ENCODE measurements at places on chromosomes 6 and 20.

- no peak for DNase-seq
These were observed 64.1 kb downstream of the SASH1 start for GRCh38 chr6:148406579-148407371.

GRCh38 chr6:67885081-67886033, 749.7 kb upstream of the ADGRB3 start:
- DNase-seq: peak; percentile 43

- no peak for DNase-seq
These were observed 85.8 kb upstream of the ESR1 start for GRCh38 chr6:151721671-151722070.

DNA sequence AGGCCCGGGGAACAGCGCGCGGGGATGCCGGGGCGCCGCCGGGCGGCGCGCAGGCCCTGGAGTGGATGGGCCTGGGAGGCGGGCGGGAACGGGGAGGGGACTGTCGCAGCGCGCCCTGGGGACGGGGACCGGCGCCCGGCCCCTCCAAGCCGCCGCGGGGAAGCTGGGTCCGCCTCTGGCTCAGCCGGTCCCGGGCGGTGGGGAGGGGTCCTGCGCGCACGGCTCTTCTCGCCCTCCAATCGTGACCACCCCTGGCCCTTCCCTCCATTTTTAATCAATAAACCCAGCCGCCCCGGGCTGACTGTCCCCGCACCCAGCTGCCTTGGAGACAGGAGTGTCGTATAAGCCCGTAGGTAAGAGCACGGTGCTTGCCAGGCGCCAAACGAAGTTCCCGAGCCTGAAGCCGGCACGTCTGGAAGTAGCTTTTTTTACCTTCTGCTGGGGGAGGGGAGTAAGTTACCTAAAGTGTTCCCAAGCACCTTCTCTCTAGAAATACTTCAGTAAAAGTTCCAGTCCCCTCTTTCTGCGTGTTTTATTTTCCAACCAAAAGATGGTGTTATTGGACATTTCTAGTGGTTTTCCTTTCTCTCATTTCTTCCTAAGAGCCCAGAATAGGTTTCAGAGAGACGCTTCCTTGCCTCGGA, 780 bp upstream of the TAF4 start:
- DNase-seq: peak; percentile 27

GRCh38 chr6:14001329-14002012, 76.7 kb downstream of the RNF182 start:
- DNase-seq: no peak

GRCh38 chr20:32672982-32673851, 524 bp downstream of the C20orf203 start:
- peak; percentile 76 for DNase-seq

- DNase-seq: peak; percentile 66
These were observed 12.1 kb upstream of the HINT3 start for GRCh38 chr6:125944434-125944816.

GRCh38 chr20:17872959-17873358, 95.6 kb downstream of the SNX5 start:
- DNase-seq: no peak

DNA sequence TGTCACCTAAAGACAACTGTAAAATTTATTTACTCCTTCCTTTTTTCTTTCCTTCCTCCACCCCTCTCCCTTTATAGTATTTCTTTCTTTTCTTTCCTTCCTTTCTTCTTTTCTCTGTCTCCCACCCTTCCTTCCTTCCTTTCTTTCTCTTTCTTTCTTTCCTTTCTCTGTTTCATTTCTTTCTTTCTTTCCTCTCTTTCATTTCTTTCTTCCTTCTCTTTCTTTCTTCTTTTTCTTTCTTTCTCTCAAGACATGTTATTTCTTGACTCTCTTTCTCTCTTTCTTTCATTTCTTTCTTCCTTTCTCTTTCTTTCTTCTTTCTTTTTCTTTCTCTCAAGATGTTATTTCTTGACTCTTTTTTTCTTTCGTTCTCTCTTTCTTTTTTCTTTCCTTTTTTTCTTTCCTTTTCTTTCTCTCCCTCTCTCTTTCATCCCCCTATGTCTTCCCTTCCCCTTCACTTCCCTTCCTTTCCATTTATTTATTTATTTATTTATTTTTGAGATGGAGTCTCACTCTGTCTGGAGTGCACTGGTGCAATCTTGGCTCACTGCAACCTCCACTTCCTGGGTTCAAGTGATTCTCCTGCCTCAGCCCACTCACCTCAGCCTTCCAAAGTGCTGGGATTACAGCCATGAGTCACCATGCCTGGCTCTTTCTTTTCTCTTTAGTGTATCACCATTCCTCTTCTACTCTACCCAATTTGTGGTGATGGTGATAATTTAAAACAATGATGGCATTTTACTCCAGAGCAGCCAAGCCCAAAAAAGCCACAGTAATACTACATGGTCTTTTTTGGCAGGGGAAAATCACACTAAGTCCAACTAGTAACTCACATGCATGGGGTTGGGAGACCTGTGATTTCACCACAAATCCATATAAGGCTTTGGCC, 188.2 kb downstream of the ADGRG6 start:
- DNase-seq: no peak

GRCh38 chr6:74431873-74432580, 736.0 kb downstream of the CD109 start:
- no peak for DNase-seq

DNA sequence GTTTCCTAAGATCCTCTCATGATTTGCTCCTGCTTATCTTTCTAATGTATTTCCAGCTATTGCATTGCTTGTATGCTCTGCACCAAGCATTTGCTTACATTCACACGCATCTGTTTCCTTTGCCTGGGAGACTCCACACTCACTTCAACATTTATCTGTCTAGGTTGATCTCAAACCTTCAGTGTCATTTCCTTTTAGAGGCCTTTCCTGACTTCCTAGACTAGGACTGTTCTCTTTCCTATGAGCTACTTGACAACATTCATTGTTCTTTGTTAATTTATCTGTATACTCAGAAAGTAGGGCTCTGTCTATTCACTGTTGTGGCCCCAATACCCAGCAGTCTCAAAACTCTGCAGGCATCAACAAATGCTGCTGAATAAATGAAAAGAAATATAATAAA, 84.4 kb downstream of the WASF1 start:
- DNase-seq: no peak

- DNase-seq: no peak
These were observed 37.0 kb upstream of the XRN2 start for GRCh38 chr20:21266191-21266536.

DNA sequence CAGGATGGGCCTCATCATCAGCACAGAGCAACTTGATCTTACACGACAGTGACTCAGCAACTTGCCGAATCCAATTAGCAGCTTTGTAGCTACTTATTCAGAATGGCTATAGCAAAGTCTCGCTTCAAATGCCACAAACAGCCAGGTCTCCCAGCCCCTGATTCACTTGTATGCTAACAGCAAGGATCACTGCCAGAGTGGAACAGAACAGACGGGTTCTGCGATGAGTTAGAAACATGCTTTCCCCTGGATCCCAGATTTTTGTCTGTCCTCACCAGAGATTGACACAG, 254.4 kb downstream of the NRN1 start:
- no peak for DNase-seq

- peak; percentile 23 for DNase-seq
These were observed 1026.6 kb downstream of the EYS start for GRCh38 chr6:64680446-64680845.

- no peak for DNase-seq
These were observed 18.8 kb downstream of the PARD6B start for GRCh38 chr20:50750145-50750671.

Measured in Kasumi-1 (cell line).